ENCODE measurements at places on chromosomes 13 and 19. TPM values are rescaled to one million over a fixed set of nuclear protein-coding genes. Genes with fewer than 3 reads are reported as not detected.

SLITRK1 gene
- 0.17 TPM for polyA plus RNA-seq

PRTN3 gene
- polyA plus RNA-seq = 2.4 TPM

SULT2A1 gene
- polyA plus RNA-seq = 0.12 TPM

IZUMO2 gene
- polyA plus RNA-seq = 0.22 TPM

GNG7 gene
- polyA plus RNA-seq = 5.9 TPM

DNA sequence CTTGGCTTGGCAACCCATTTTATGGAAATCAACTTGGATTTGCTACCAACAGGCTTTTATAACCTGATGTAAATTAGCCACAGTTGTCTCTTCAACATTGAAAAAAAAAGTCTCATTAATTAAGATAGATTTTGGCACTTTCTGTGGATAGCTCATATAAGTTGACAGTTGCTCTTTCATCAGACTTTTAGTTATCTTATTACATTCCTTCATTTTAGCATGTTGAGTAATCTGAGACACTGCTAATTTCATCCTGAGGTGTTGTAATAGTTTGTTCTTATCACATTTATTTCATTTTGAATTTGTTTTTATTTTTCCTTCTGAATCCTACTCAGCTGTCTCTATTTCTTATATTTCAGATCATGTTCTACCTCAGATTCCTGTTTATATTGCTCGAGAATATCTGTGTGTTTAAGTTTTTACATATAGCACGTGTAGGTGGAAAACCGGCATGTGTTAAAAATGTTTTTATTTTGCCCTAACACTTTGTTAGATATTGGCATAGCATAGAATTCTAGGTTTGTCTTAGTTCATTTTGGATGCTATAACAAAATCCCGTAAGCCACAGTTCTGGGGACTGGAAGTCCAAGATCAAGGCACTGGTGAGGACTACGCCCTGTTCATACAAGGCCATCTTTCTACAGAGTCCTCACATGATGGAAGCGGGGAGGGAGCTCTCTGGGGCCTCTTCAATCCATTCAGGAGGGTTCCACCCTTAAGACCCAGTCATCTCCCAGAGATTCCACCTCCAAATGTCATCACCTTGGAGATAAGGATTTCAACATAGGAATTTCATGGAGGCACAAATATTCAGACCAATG, 239.4 kb downstream of the COL4A1 start:
- no peak for DNase-seq

DNA sequence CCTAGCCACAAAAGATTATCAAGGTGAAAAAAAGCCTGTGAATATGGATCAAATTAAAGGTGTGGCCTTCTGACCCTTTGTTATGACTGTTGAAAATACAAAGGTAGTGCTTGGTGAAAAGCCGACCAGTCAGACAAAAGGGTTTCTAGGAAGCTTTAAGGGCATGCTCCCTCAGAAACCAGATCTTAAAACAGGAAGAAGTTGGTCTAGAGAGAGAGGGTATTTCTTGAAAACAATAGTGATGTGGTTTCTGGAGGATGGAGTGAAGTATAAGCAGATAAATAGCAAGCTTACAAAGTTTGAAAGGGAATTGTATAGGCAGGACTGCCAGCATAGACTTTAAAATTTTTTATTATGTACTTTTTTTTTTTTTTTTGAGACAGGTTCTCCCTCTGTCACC, 5.0 kb upstream of the EID2 start:
- DNase-seq = no peak

DNA sequence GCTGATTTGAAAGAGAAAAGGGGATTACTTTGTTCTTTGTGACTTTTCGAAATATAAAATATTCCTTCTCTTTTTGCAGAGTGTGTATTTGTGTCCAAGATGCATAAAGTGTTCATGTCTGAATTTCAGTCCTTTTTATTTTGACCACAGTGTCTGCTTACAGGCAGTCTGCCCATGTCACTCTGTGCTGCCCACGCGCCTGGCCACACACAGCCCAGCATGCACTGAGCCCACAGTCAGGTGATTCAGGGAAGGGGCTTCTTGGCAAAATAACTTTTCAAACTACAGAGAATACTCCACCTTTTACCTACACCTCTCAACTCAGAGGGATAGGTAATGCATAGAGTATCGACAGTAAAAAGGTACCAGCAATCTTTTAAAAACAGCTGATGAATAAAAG, 142.5 kb upstream of the TRPC4 start:
- no peak for DNase-seq

DNA sequence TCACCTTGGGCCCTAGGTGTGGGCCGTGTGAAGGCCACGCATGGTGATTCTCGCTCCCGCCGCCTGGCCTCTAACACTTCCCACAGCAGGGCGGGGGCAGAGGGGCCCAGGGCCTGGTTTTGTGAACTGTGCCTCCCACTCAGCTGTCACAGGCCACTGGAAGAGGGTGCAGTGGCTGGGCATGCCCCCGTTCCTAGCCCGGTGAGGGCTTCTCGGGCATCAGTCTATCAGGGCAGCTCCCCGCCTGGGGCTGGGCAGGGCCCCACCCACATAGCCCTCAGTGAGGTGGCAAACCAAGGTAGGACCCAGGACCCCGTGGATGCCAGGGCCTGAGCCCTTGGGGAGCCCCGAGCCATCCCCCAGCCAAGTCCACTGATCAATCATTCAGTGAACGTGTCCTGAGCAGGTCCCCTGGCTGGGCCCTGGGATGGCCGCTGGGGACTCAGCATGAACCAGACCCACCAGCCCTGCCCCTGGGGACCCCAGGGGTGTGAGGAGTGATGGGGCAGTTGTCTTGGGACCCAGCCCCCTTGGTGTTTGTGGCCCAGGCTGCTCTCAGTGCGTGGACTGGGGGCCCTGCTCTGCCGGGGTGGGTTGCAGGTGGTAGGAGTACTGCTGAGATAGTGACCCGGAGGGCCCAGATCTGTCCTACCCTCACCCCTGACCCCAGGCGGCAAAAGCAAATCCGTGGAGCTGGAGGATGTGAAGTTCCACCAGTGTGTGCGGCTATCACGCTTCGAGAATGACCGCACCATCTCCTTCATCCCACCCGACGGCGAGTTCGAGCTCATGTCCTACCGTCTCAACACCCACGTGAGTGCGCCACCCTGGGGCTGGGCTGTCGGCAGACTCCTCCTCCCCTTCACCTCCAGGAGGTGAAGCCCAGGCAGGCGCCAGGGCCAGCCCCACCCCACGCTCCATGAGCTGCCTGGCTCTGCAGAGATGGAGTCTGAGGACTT, 29.4 kb downstream of the AP1M1 start:
- no peak for DNase-seq

DNA sequence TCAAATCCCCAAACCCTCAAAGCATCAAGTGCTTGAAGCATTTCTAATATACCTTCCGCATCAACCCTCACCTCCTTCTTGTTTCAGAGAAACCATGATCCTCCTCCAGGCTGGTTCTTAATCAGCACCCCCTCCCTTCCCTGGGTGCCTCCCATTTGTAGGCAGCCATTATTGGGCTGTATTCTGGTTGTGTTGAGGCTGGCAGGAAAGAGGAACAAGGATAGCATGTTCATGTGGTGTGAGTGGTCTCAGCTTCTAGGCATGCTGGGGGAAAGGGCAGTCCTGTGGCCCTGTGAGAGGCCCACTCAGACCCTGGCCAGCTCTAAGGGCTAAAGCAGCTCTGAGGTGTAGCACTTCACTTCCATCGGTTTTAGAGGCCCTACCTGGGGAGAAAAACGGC, 18.9 kb upstream of the TRIM13 start:
- no peak for DNase-seq

- DNase-seq = no peak
These were observed 2.3 kb upstream of the UPF3A start for GRCh38 chr13:114279146-114279545.

GRCh38 chr19:42095814-42096230, 19.9 kb downstream of the ZNF574 start:
- no peak for DNase-seq

GRCh38 chr13:26954976-26955375, 194.4 kb upstream of the GPR12 start:
- DNase-seq = no peak

GRCh38 chr13:80585531-80585930, 244.6 kb upstream of the SPRY2 start:
- no peak for DNase-seq

DNA sequence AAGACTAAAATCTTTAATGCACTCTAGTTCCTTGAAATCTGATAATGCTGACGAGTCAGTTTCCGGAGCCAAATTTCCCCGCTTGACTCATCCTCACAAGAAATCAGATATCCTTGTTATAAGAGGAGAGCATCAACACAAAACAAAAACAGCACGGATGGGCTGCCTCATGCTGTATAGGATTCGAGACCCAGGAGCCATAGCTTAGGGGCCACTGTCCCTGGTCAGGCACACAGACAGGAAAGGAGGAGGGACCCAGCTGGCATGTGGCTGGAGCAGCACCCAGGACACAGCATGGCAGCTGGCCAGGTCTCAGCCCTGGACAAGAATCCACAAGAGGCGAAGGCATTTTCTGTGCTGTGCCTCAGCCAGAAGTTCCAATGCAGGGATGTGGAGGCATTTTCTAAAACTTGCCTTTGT, 110.2 kb upstream of the SPATA13 start:
- DNase-seq = no peak

GRCh38 chr13:43301346-43301969, 278.1 kb downstream of the DNAJC15 start:
- no peak for DNase-seq

- no peak for DNase-seq
These were observed 1.3 kb downstream of the TSKS start for GRCh38 chr19:49761625-49762311.

- no peak for DNase-seq
These were observed 116.6 kb upstream of the KLF12 start for GRCh38 chr13:74250738-74251190.

- DNase-seq = no peak
These were observed 25.4 kb upstream of the NANOS2 start for GRCh38 chr19:45939792-45940514.

DNA sequence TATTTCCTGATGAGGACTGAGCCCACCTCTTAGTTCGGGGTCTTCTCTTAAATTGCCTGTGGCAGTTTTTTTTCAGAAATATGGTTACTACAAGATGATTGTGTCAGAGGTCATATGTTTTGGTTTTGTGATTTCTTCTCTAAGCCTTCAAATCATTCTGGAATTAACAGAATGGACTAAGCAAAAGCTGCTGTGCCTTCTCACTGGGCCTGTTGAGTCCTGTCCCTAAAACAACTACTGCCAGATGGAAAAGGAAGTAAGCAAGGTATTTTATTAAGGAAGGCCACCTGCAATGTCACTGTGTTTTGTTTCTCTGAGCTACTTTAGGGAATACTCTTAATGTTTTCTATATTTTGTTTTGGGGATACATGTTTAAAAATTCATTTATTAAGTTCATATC, 470.8 kb downstream of the PCDH20 start:
- no peak for DNase-seq

- DNase-seq = no peak
These were observed 238.6 kb upstream of the CSNK1A1L start for GRCh38 chr13:37344056-37344455.

GRCh38 chr13:112330479-112331381, 45.4 kb upstream of the SPACA7 start:
- DNase-seq = no peak

GRCh38 chr19:15045506-15045905, 3.8 kb upstream of the CASP14 start:
- DNase-seq = no peak

DNA sequence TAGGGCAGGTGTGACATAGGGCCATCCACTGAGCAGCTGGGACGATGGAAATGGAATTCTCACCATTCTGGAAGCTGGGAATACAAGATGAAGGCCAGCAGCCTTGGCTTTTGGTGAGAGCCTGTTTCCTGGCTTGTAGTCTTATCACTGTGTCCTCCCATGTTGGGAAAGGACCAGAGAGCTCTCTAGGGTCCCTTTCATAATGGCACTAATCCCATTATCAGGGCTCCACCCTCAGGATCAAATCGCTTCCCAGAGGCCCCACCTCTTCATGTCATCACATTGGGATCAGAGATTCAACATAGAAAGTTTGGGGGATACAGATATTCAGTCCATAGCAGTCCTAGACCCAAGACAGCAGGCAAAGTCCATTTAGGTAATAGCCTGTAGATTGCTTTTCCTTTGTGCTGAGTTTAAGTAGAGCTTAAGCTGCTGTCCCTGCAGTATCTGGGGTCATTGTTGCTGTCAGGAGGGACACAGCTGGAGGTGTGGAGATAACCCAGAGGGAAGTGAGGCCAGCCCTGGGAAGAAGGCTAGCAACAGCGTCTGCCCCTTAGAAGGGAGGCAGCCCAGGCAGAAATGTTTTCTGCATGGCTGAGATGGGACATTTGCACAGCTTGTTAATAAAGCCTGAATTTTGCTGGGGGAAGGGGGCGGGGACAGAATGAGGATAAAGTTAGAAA, 136.5 kb upstream of the GPR12 start:
- DNase-seq = no peak

DNA sequence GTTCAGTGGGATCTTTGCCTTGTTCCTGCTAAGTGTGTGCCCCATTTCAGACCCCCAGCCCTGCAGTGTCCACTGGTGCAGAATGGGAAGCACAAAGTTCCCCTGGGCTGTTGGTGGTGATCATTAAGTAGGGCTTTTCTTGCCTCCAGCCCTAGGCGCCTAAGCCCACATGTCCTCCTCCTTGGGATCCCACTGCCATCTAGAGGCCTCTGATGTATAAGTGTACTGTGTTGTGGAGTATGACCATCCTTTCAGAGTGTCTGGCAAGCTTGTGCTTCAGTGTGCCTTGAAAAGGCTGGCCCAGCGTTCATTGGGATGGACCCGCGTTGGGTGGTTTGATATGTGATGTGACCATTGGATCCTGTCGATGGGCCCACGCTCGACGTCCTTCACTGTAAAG, 71.2 kb downstream of the WASF3 start:
- no peak for DNase-seq

DNA sequence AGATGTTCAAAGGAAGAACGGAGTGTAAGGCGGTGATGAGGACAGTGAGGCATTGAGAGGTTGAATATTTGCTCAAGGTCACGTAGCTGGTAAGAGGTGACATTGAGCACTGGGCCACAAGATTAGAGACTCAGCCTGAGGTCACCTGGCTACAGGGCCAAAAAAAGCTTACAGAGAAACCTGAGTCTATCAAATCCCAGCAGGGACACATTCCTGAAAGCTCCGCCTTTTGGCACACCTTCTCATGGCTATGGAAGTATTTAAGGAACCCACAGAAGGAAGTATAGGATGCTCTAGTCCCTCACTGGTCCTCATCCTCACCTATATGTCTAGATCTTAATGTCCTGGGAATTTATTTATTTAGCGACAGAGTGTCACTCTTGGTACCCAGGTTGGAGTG, 17.4 kb downstream of the ZNF586 start:
- no peak for DNase-seq
